ENCODE measurements at places on chromosomes 11 and 22.

DNA sequence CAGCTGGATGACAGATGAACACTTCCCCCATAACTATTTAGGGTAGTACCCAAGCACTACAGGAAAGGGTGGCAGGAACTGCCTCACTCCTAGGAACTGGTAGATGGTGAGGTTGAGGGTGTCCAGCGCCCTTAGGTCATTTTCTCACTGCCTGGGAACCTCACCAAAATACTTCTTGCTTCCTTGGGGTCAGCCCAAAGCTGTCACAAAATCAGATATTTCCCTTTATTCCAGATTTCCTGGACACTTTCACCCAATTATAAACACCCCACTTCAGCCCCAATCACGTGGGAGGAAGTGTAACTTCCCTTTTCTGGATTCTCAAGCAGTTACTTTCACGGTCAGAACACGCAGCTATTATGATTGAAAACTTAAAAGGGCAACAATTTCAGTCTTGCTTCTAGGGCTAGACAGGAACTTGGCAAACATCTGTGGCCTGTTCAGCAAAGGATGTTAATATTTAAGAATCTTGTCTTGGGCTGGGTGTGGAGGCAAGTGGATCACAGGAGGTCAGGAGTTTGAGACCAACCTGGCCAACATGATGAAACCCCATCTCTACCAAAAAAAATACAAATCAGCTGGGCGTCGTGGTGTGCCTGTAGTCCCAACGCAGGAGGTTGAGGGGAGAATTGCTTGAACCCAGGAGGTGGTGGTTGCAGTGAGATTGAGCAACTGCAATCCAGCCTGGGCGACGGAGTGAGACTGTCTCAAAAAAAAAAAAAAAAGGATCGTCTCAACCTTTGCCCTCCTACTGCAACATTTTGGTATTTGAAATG is 4.0 kb downstream of the FTH1 start:
- DNase-seq: peak; percentile 80

GRCh38 chr11:1299621-1300020 is 9.8 kb downstream of the TOLLIP start:
- DNase-seq: no peak

- DNase-seq: peak; percentile 57
These were observed 3.2 kb downstream of the ARVCF start for GRCh38 chr22:20013382-20013871.

DNA sequence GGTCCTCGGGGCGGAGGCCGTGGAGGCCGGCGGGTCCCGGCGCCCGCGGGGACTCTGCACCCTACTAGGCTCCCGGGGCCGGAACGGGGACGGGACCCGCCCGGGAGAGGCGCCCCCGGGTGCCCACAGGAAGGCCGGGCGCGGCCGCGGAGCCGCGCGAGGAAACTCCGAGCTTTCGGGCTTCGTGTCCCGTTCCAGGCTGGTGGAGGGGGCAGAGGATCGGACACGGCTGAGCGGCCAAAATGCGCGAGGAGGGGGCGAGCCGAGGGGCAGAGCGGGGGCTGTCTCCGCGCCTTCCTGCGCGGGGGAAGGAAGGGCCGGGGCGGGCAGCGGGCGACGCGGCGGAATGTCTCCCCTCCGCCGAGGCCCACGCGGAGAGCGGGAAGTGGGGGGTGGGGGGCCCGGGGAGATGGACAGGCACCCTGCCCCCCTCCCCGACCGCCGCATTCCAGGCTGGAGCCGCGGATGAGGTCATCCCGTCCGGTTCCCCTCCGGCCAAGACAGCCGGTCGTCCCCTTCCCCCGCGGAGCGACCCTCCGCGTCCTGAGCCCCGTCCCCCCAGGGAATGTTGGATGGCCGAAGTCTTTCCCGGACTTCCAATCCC is 430 bp downstream of the CDC42EP1 start:
- DNase-seq: no peak

GRCh38 chr22:35431483-35432227 is 31.7 kb downstream of the MCM5 start:
- DNase-seq: no peak

GRCh38 chr11:113091481-113091780 is 130.2 kb downstream of the NCAM1 start:
- no peak for DNase-seq

GRCh38 chr11:45930031-45930794 is 7.8 kb downstream of the LARGE2 start:
- peak; percentile 37 for DNase-seq

DNA sequence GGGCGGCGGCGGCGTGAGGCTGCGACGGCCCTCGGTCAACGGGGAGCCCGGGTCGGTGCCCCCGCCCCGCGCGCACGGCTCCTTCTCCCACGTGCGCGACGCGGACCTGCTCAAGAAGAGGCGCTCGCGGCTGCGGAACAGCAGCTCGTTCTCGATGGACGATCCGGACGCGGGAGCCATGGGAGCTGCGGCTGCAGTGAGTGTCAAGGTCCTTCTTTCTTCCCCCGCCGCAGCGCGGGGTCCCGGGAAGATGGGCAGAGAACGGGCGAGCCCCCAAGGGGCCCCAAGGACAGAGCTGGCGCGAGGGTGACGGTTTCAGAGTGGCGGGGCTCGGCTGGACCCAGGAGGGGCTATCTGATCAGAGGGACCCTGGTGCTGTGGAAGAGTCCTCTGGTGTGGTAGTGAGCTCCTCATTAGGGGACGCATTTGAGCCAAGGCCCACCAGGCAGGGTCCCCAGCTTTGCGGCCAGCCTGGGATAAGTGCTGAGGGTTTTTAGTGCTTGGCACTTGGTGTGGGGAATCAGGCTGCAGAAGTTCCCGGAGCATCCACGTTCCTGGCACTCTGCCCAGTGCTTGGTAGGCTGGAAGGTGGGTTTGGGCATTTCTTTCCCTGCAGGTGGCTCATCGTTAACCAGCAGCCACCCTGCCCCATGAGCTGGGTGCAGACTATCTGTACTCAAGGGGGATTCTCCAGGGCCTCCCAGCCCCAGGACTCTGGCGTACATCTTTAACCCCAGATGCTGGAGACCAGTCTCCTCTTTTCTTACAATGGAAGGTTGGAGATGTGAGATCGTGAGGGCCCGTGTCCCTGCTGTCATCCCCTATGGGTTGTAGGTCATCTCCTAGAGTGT is 9.8 kb downstream of the EHBP1L1 start:
- no peak for DNase-seq

DNA sequence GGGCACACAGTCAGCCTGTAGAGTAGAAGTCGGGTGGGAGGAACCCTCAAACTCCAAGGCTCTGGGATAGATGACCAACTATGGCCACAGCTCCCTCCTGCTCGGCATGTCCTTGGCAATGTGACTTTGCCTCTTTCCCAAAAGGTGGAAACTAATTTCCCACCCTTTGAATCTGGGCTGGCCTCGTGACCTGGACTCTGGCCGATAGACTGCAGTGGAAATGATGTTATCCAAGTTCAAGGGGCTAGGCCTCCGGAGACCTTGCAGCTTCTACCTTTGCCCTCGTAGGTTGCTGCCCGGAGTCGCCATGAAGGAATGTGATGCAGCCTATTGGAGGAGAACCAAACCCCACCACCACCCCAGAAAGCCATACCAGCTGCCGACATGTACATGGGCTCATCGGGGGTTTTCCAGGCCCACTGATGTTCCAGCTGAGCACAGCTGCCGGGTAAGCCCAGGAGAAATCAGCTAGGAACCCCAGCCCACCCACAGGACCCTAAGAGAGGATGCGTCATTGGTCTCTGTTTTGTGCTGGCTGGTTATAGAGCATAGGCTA is 30.4 kb downstream of the KCNJ4 start:
- no peak for DNase-seq

GRCh38 chr11:74683941-74684481 is 47.2 kb downstream of the CHRDL2 start:
- DNase-seq: no peak

DNA sequence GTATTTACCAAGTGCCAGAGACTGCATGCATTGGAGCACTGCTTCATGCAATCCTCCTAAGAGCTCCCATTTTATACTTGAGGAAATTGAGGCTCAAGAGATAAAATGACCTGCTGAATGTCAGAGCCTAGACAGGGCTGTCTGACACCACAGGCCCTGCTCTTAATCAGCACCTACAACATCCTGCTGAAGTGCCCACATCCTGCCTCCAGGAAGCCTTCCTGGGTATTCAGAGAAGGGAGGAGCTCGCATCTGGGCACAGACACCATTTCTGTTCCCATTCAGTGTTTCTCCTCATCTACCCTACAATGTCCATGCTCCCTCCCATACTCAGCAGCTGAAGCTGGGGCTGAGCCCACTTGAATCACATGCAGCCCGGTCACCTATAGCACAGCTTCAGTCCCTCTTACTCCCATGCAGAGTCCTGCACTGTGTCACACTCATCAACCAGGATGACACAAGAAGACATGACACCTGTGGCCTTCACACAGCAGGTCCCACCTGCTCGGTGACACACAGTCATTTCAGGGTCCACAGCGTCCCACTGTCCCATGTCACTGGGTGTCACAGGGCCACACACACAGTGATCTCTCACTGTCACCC is 53.1 kb downstream of the PDE2A start:
- DNase-seq: no peak

DNA sequence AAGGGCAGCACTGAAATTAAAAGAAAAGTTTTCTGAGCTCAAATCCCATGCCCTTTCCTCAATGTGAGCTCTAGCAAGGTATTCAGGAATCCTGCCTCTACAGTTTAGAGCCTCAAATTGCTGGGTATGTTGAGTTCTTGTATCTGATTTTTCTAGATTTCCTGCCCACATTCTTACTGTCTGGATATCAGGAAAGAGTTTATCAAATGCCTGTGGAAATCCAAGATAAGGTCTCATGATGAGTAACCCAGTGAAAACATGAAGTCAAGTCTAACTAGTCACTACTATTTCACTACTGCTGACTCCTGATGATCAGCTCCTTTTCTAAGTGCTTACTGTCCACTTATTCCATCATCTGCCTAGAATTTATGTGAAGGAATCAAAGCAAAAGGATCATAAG is 29.8 kb downstream of the LIMK2 start:
- no peak for DNase-seq

GRCh38 chr22:49023879-49024774 is 803.5 kb downstream of the BRD1 start:
- DNase-seq: no peak

DNA sequence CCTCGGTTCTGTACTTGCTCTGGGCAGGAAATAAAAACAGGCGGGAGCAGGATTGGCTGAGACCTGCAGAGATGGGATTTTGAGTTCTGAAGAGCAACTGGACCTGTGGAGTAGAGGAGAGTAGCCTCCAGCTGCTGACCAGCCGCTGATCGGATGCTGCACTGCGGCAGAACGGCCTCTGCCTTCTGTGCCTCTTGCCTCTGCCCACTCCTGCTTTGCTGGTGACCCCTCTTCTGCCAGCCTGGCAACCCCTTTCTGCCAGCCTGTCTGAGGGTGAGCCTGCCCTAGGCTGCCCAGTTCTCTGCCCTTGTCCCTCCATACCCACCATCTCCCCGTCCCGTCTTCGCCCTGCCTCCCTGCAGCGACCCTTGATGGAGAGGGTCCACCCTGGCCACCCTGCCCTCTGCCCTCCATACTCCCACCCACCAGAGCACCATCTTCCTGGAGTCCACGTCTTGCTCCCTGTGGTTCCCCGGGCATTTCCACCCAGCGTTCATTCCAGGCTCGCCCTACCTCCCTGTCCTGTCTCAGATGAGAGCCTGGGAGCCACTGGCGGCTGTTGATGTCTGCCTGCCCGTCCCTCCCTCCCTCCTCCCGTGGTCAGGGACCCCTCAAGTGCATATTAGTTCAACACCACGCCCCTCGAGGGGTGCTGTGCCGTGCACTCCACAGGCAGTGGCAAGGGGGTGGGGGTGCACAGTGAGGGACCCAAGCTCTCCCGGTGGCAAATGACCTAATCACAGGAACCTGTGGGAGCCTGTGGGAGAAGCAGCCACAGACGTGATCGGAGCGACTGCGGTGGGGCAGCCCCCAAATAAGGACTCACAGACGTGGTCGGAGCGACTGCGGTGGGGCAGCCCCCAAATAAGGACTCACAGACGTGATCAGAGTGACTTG is 863.3 kb downstream of the TBC1D22A start:
- DNase-seq: no peak

DNA sequence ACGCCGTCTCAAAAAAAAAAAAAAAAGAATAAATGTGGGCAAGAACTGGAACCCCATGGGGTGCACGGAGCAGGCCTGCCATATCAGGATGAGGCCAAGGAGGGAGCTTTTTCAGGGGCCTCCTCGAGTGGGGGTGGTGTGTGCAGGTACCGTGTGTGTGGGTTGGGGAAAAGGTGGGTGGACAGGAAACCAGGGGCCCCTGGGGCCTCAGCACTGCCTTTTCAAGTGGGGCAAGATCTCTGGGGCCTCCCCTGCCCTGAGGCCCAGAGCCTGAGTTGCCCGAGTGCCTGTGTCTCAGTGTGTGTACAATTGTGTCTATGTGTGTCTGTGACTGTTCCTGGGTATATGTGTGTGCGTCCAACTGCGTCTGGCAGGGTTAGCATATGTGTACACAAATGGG is 23.8 kb downstream of the TEF start:
- DNase-seq: no peak

- DNase-seq: peak; percentile 21
These were observed 14.4 kb downstream of the KCNJ5 start for GRCh38 chr11:128905345-128906184.

DNA sequence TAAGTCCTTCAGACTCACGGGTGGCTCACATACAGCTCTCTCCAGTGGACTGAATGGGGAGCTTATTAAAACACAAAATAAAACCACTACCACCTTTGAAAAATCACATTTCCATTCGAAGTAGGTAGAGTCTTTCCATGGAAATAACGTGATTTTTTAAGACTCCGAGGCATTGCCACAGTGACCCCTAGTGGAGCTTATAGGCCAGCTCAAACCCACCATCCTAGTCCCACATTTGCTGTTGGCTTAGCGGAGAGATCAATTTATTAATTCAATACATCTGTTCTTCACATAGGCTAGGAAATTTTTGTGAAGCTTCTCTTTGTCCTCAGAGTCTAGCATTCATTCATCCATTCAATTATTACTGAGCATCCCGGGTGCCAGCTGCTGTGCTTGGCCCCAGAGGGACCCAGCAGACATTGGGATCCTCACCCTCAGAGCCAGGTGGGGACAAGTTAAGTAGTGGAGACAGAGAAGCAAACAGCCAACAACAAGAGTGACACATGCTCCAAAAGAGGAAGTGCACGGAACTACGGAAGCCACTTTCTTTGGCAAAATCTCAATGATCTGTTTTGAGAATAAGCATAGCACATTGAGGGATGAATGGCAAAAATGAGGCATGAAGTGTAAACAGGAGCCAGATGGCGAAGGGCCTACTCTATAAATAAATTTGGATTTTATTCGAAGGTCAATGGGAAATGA is 10.2 kb upstream of the P4HA3 start:
- peak; percentile 44 for DNase-seq
